Activated CD4-positive, alpha-beta T cell treated with anti-CD3 and anti-CD28 coated beads for 36 hours (primary cell): ENCODE measurements at places on chromosomes 7 and 10. TPM values are rescaled to one million over a fixed set of nuclear protein-coding genes. Genes with fewer than 3 reads are reported as not detected.

- DNase-seq: no peak
Observed at GRCh38 chr7:21383227-21384220, 44.4 kb upstream of the SP4 start.

GRCh38 chr10:119595134-119595675, 1.6 kb downstream of the TIAL1 start:
- DNase-seq: no peak

DNA sequence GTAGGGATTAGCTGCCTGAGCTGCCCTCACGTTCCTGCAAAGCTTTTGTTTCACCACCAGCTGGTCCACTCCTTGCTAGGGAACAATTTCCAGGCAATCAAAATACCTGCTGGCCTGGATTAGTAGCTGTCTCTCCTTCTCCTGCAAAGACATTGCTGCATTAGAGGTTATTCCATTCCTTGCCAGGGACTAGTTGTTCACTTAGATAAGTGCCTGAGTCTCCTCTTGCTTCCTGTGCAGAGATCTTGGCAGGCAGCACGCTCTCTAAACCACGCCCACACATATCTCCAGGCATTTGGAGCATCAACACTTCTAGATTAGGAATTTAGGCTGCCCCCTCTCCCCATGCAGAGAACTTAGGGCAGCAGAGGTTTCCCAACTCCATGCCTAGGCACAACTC, 150.4 kb upstream of the SMIM30 start:
- DNase-seq: no peak

DNA sequence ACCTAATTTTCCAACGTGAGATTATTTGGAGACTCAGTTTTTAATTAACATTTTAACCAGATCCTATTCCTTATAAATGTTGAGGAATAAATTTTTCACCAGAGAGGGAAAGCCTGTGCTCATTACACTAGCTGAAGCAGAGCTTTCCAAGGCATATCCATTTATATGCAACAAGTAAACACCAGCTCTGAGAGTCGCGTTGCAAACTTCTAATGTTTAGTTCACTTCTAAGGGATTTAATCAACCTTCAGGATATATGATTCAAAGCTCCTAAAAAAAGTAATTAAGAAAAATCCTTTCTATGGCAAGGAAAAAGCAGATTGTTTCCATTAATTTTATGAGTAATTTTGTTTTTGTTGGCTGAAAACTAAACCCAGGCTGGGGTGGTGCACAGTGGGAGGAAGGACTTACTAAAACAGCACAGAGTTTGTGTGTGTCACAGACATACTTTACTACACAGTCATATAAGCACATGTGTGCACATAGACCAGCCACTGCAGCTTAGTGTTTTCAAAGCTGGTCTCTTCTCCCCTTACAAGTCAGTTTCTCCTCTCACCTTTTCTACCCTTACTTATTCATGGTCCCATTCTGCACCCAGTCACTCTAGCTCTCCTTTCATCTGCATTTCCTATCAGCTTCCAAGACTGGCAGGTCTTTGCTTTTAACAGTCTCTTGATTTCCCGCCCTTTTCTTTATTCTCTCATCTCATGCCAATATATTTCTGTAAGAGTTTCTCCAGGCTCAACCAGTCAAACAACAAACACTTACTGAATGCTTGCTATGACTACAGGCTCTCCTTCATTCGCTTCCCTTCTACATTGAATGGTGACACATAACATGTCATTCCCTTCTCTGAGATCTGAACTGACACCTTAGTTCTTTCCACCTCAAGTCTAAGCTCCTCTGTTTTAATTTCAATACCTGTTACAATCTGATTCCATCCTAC, 81.1 kb upstream of the FZD1 start:
- DNase-seq: no peak

DNA sequence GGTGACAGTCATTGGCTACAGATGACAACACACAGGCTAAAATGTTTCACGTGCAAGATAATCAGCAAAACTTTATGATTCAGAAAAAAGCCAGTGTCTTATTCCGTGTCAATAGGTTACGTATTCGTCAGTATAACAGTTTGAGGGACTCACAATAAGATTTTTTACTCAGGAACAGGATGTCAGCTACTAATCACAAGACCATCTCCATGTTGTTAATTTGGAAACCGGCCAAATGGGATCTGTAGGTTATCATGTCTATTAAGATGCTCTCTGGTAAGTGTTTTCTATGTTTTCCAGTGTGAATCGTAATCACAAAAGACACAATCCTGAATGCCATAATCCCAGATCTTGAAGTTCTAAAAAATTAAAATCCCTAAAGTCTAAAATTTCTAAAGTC, 197.3 kb downstream of the ETV1 start:
- DNase-seq: no peak

Gene CCDC126
- total RNA-seq: 4.6 TPM
